ENCODE measurements at places on chromosomes 12 and 14.

DNA sequence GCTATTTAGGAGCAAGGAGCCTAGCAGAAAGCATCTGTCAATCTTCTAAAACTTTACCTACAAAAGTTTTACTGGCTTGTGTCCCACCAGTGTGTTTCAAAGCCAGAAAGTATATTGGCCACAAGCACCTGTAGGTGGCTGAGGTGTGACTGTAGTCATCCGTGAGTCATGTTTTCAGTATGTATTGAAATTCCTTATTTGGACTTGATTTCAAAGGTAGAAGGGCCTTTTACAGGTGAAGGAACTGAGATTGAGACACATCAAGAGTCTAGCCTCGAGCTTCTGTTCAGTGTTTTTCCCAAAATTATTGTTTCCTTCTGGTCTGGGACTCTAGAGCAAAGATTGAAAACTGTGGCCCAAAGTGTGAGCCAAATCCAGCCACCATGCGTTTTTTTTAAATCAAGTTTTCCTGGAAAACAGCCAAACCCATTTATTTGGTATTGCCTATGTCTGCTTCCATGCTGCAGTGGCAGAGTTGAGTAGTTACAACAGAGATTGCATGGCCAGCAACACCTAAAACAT, 195.3 kb upstream of the BCL2L14 start:
- no peak for DNase-seq

GRCh38 chr12:57243521-57244311, 7.3 kb downstream of the STAC3 start:
- peak; percentile 64 for DNase-seq

GRCh38 chr14:60506462-60506984, 2.4 kb upstream of the SIX6 start:
- DNase-seq: no peak

DNA sequence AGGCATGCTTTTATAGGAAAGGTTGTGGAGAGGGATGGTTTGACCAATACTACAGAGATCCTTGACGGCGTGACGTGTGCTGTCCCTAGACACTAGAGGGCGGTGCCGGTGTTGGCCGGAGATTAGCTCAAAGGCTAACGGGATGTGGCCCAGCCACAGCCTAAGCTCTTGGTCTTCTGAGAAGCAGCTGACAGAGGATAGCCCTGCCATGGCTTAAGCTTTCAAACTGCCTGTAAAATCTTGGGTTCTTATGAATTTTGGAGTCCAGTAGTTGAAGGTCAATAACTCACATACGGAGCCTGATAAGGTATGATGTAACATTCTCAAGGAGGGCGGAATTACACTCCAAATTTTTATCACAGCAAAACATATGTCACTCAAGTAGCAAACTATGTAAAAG, 515.7 kb upstream of the ATXN7L3B start:
- peak; percentile 58 for DNase-seq

DNA sequence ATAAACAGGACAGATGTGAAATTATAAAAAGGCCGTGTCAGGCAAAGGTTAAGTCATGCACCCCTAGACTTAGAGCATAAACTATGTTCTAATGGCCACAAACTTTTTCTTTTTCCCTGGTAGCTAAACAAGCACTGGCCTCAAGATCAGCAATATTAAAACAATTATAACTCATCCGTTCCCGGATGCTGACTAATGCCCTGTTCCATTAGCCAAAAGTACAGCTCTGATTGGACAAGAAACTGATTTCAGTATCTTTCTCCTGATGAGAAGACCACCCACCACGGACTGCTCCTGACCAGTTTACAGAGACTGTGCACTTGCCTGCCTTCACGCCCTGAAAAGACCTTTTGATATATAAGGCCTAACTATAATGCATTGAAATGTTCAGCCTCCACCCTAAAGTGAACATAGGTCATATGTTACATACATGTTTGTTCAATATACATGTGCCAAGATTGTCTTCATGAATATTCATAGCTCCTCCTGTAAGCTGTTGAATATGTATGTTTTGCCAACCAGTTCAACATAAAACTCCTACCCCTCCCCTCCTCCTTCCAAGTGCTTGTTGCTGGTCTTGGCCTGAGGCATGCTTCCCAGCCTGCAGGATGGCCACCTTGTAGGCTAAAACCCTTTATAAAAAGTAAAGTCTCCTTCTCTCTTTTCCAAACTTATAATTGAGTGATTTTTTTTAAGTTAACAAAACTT, 162.0 kb downstream of the IPO8 start:
- peak; percentile 3 for DNase-seq

DNA sequence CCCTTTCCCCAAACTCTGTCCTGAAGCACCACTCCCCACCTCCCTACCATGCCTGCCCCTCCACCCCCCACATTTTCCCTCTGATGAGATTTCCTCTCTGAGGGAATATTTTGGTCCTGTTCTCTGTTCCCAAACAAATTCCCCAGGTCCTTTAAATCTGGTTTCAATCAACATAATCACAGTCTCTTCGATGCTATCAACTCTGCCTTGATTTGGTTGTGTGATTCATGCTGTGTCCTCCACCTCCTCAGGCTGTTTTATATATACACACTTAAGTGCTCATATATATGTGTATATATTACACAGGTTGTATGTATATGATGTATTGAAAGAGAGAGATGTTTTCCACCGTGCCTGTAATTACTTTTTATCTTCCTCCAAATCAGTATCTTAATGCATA, 36.0 kb downstream of the NTF3 start:
- peak; percentile 55 for DNase-seq

DNA sequence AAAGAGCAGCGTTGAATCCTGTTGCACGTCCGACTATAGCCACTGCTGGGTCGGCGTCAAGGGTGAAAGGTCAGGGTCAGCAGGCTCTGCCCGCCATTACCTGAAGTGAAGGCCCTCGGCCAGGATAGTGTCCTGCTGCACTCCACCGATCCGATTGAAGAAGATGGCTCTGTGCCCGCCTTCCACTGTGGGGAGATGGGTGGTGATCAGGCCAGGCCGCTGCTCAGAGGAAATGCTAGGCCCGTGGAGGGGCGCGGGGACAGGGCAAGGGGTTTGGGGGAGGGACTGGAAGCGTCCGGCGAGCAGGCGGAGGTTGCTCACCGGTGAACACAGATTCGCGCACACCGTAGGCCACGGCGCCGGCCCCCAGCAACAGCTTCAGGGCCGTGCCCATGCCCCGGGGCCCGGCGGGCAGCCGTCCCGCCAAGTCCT, 352 bp downstream of the PHB2 start:
- DNase-seq: no peak

- DNase-seq: no peak
These were observed 46.6 kb downstream of the KSR2 start for GRCh38 chr12:117921929-117922777.

DNA sequence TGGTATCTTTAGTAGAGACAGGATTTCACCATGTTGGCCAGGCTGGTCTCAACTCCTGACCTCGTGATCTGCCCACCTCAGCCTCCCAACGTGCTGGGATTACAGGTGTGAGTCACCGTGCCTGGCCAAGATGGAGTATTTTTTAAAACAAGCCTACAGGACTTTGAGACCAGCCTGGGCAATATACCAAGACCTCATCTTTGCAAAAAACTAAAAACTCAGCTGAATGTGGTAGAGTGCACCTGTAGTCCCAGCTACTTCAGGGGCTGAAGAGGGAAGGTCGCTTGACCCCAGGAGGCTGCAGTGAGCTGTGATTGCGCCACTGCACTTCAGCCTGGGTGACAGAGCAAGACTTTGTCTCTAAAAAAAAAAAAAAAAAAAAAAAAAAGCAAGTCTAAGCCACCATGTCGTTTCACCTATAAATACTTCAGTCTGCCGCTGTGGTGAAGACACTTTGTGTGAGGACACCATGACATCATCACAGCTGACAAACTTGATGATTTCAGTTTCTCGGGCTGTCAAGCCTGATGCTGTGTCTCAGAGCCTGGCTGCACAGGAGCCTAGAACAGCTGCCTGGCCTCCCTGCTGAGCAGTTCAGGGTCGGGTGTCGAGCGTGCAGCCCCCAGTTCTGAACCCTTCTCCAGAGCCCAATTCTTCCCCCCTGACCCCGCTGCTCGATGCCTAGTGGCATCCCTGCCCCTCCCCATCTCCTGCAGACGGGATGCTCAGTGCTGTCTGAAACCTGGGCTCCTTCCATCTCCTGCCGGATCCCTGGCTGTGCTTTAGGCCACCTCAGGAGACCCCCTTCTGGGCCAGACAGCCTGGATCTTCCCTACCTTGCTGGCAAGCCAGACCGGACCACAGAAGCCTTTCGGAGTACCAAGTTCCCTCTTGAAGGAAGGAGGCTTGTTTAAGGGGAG, 119.2 kb upstream of the EVL start:
- no peak for DNase-seq

GRCh38 chr12:13981296-13981962, at the start of gene GRIN2B:
TSS of gene GRIN2B (minus strand) at chr12:13981602. CDS start at chr12:13866208, 115,394 bp downstream.
- DNase-seq: no peak

- DNase-seq: no peak
These were observed 334.0 kb upstream of the PRICKLE1 start for GRCh38 chr12:42923583-42923982.

GRCh38 chr12:98408681-98409080, 106.7 kb upstream of the TMPO start:
- DNase-seq: no peak

- no peak for DNase-seq
These were observed 11.9 kb upstream of the NUDT4 start for GRCh38 chr12:93365616-93366405.

DNA sequence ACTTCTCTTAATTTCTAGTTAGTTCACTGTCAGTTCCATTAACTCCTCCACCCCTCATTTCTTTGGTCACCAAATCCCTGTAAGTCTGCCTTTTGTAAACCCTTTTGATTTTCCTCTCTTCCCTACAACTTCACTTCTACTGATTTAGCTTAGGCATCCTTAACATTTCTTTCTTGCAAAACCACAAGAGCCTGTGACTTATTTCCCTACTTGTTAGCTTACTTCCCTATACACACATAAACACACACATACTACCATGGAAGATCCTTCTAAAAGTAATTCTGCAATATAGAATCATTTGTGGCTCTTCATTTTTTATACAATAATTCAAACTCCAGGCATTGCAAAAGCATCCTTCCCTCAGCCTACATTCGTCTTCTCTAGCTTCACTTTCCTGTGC, 494.3 kb upstream of the USP15 start:
- no peak for DNase-seq

- DNase-seq: peak; percentile 75
These were observed 133.8 kb upstream of the NUDT4 start for GRCh38 chr12:93243689-93244513.

DNA sequence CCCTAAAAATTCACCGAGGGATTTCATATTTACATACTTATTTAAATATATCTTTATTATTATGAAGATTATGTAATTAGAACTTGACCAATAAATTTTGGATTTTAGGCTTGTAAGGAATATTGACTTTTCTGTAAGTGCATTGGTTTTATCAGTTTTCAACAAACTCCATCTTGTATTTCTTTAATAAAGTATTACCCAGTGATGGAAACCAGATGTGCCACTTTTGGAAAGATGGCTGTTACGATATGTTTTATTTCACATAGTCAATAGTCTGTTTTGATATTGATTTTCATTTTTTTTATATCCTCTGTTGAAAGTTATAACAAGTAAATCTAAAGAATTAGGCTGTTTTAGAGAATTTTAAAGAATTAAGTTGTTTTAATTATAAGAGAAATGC, 1.8 kb downstream of the MON2 start:
- DNase-seq: no peak

GRCh38 chr12:13229504-13229903, 33.0 kb downstream of the EMP1 start:
- no peak for DNase-seq

DNA sequence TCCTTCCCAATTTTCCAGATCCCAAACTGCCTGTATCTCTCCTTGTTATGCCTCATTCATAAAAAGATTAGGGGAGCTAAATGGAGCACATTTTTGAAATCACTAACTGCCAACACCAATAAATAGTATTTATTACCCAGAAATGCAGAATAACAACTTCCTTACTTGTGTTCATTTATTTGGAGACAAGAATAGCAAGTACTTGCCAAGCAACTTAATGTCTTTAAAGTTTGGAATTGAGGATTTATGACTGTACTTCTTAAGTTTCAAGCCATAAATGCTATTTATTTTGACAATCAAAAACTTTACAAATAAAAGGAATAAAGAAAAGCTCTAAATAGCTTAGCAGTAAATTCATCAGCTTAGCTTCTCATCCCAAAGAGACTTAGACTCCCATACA, 626.1 kb upstream of the NOVA1 start:
- DNase-seq: no peak

GRCh38 chr14:94180655-94181271, 6.6 kb downstream of the PPP4R4 start:
- DNase-seq: peak; percentile 32

- DNase-seq: peak; percentile 47
These were observed 311.5 kb downstream of the NOVA1 start for GRCh38 chr14:26286081-26286912.

GRCh38 chr12:98780261-98780660, 135.2 kb downstream of the APAF1 start:
- DNase-seq: no peak

- DNase-seq: no peak
These were observed 12.1 kb downstream of the MCRS1 start for GRCh38 chr12:49555631-49556390.

DNA sequence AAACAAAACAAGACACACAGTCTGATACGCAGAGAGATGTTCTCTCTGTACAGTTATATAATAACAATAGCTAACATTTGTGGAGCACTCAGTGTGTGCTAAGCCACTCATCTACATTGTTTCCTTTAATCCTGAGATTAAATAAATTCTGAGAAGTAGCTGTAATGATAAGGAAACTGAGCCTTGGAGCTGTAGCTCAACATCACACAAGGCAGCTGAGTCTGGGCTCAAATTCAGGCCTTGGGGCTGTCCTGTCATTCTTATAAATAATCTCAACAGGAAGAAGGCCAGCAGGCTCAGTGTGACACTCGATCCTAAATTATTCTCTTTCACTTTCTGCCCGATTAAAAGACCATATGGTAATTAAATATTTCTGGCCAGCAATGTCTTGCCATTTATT, 24.5 kb downstream of the CDKN1B start:
- no peak for DNase-seq

- no peak for DNase-seq
These were observed 752.2 kb downstream of the FSCB start for GRCh38 chr14:43754838-43755237.

- no peak for DNase-seq
These were observed 2.6 kb downstream of the GPR162 start for GRCh38 chr12:6824085-6824775.

DNA sequence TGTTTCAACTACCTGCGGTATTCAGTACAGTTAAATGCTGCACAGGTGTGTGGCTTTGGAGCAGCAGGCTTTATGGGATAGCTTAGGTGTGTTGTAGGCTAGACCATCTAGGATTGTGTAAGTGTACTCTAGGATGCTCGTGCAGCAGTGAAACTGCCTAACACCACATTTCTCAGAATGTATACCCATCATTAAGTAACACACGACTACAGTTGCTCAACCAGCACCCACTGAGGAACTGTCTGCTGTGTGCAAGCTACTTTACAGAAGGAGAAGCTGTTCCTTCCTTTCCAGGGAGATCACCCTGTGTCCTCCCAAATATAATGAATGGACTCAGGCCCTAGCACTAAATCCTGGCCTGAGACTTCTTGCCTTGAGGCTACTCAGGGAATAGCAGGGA, 94.8 kb downstream of the SLC24A4 start:
- no peak for DNase-seq

- DNase-seq: peak; percentile 18
These were observed 39.2 kb upstream of the BMAL2 start for GRCh38 chr12:27293463-27293862.

Data from fibroblast of skin of abdomen (primary cell).